ENCODE measurements at places on chromosomes 6 and 20. TPM values are rescaled to one million over a fixed set of nuclear protein-coding genes. Genes with fewer than 3 reads are reported as not detected.

DNA sequence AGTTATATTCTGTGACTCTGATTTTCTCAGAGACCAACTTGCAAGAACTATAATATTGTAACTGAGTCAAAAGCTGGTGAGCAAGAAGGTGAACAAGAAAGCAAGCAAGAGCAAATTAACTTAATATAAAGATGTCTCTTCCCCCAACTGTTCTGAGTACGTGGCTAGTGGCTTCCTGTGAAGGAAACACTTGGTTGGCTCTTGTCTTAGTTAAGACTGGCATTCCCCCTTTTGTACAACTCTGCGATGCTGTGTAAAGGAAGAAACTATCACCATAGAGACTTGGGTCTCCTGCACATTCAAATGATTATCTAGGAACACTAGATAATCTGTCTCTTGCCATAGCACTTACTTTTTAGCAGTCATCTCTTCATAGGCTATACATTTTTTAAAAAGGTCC lies 47.3 kb upstream of the TNFAIP3 start:
- H3K36me3 ChIP-seq, result no peaks in the 10 kb centered on the region
- peak; percentile 86 for DNase-seq
- peaks cover 45% of the 10 kb centered on the region for H3K4me1 ChIP-seq
- H3K27me3 ChIP-seq, result no peaks in the 10 kb centered on the region
- H3K27ac ChIP-seq, result peak overlapping the region; percentile 54
- no peak overlapping the region for H3K4me3 ChIP-seq

GRCh38 chr6:122116835-122117627 lies 282.4 kb upstream of the HSF2 start:
- no peaks in the 10 kb centered on the region for H3K36me3 ChIP-seq
- no peaks in the 10 kb centered on the region for H3K27me3 ChIP-seq
- no peak overlapping the region for H3K27ac ChIP-seq

- no peaks in the 10 kb centered on the region for H3K27me3 ChIP-seq
- no peaks in the 10 kb centered on the region for H3K36me3 ChIP-seq
- peaks cover 79% of the 10 kb centered on the region for H3K4me1 ChIP-seq
These were observed 11.0 kb upstream of the ARMC12 start for GRCh38 chr6:35725721-35726438.

GRCh38 chr6:134175532-134176263 lies 123.3 kb upstream of the SLC2A12 start:
- H3K27ac ChIP-seq, result peak overlapping the region; percentile 26
- no peak for DNase-seq
- H3K4me1 ChIP-seq, result peaks cover 60% of the 10 kb centered on the region
- H3K4me3 ChIP-seq, result peak overlapping the region; percentile 60
- H3K27me3 ChIP-seq, result no peaks in the 10 kb centered on the region

GRCh38 chr20:59623133-59623532 lies 18.8 kb downstream of the PHACTR3 start:
- H3K27ac ChIP-seq, result no peak overlapping the region
- DNase-seq, result no peak
- no peaks in the 10 kb centered on the region for H3K4me1 ChIP-seq
- H3K36me3 ChIP-seq, result no peaks in the 10 kb centered on the region
- H3K27me3 ChIP-seq, result peaks cover 3% of the 10 kb centered on the region
- H3K4me3 ChIP-seq, result no peak overlapping the region

- H3K27me3 ChIP-seq, result no peaks in the 10 kb centered on the region
- H3K4me3 ChIP-seq, result no peak overlapping the region
- no peak overlapping the region for H3K27ac ChIP-seq
- no peak for DNase-seq
- H3K4me1 ChIP-seq, result peaks cover 26% of the 10 kb centered on the region
These were observed 25.6 kb downstream of the SNX9 start for GRCh38 chr6:157848693-157849092.

DNA sequence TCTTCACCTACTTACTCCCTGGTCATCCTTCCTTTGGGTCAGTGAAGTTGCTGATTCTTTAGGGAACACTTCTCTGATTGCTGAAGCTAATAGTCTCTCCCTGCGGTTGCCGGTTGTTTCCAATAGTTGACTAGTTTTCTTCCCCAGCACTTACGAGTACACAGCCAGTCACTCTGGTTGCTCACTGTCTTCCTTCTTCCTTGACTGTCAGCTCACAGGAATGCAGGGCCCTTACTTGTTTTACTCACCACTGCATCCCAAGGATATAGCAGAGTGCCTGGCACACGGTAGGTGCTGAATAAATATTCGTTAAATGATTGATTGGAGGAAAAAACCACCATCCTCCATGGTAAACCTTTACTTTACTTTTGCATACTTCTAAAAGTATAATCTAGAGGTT lies 345.0 kb downstream of the QKI start:
- H3K4me3 ChIP-seq, result no peak overlapping the region
- no peaks in the 10 kb centered on the region for H3K27me3 ChIP-seq
- no peak for DNase-seq
- H3K27ac ChIP-seq, result no peak overlapping the region
- no peaks in the 10 kb centered on the region for H3K36me3 ChIP-seq

GRCh38 chr6:25387483-25387882 lies 108.3 kb downstream of the CARMIL1 start:
- no peak overlapping the region for H3K4me3 ChIP-seq
- H3K27ac ChIP-seq, result no peak overlapping the region
- no peaks in the 10 kb centered on the region for H3K4me1 ChIP-seq
- H3K36me3 ChIP-seq, result no peaks in the 10 kb centered on the region
- no peaks in the 10 kb centered on the region for H3K27me3 ChIP-seq

- no peaks in the 10 kb centered on the region for H3K27me3 ChIP-seq
- DNase-seq, result no peak
- H3K4me1 ChIP-seq, result no peaks in the 10 kb centered on the region
- no peak overlapping the region for H3K27ac ChIP-seq
These were observed 122.7 kb downstream of the MMS22L start for GRCh38 chr6:97160280-97160679.

Gene UNC5CL
- 2.9 TPM for total RNA-seq

Gene CALHM5
- not detected for total RNA-seq

Gene EZR
- 434 TPM for total RNA-seq

Gene NHLRC1
- total RNA-seq, result 0.11 TPM

Gene MAP3K5
- total RNA-seq, result 12.9 TPM

Gene TRIM31
- not detected for total RNA-seq

Data from CD4-positive, alpha-beta T cell (primary cell).